Right atrium auricular region (tissue), 2 donors: ENCODE measurements at places on chromosomes 16 and 17. TPM values are rescaled to one million over a fixed set of nuclear protein-coding genes. Genes with fewer than 3 reads are reported as not detected.

CHMP1A gene
- total RNA-seq = 39.0 TPM

RASL10B gene
- 61.9 TPM for total RNA-seq

PDILT gene
- total RNA-seq = not detected

RGS9 gene
- total RNA-seq = 6.9 TPM

MYH8 gene
- total RNA-seq = not detected

RABEP1 gene
- 34.1 TPM for total RNA-seq

SLC52A1 gene
- total RNA-seq = not detected

KIF19 gene
- total RNA-seq = not detected

SMIM5 gene
- 6.4 TPM for total RNA-seq

ABCA5 gene
- 10.3 TPM for total RNA-seq

CTRB1 gene
- total RNA-seq = not detected

KRTAP9-6 gene
- not detected for total RNA-seq

DNA sequence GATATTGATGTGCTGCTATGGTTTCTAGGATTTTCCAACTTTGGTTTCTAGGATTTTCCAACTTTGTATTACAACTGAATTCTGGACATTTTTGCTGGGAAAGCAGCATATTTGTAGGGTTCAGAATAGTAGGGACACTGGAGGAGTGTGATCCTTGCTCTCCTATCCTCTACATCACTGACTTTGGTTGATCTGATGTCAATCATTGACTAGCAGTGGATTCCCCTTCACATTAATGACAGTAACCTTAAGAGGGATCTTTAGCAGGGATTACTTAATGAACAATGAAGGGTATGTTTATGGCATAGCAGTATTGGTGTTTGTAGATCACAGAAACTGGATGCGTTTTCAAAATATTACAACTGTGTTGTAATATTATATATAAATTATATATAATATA lies 67.4 kb downstream of the MAP2K4 start:
- DNase-seq = no peak

- DNase-seq = no peak
Measured at GRCh38 chr17:19538095-19539039, 4.7 kb downstream of the SLC47A1 start.

GRCh38 chr16:15493466-15494180 lies 59.2 kb downstream of the BMERB1 start:
- DNase-seq = no peak

- no peak for DNase-seq
Measured at GRCh38 chr17:8243827-8244226, 4.0 kb downstream of the CTC1 start.

- no peak for DNase-seq
Measured at GRCh38 chr17:41492351-41492750, 2.6 kb upstream of the KRT36 start.

DNA sequence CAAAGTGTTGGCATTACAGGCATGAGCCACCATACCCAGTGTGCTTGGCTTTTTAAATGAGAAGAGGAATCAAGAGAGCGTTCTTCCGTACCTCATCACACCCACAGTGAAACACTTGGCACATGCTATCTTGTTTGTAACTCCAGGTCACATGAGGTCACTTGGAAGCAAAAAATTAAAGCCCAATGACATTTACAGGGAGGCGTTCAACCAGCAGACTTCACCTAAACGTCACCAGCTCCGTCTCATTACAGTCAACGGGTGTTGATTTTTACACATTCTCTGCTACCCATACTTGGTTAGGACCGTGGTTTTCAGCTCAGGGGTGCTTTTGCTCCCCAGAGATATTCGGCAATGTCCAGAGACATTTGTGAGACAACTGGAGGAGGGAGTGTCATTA lies 127.0 kb downstream of the XYLT1 start:
- no peak for DNase-seq

GRCh38 chr17:80883831-80884735 lies 107.6 kb upstream of the CHMP6 start:
- no peak for DNase-seq

DNA sequence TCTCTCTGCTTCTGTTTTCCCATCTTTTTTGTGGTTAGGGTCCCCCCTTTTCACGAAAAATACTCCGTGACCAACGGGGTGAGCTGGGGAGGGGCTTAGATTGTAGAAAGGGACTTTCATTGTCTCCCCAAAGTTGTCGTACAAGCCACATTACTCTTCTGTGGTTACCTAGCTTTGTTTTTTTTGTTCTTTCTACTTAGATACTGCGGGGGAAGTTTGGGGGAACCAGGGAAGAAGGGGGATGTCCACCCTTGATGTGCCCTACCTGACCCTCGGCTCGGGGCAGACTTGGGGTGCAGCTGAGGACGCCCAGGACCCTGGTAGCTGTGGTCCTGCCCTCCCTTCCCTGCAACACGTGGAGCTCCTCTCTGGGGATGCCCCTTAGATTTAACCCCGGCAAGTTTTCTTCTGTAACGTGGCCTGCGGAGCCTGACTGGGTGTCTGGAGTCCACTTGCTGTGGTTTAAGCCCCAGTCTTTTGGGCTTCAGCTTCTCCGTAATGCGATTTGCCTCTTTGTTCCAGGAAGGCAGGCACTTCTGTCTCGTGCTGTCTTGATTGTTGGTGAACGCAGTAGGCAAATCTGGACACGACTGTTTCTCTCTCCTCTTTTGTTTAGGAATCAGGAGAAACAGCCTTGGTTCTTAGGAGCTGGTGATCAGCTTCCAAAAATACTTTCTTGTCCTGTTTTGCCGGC lies 892 bp downstream of the ABCC1 start:
- DNase-seq = no peak

DNA sequence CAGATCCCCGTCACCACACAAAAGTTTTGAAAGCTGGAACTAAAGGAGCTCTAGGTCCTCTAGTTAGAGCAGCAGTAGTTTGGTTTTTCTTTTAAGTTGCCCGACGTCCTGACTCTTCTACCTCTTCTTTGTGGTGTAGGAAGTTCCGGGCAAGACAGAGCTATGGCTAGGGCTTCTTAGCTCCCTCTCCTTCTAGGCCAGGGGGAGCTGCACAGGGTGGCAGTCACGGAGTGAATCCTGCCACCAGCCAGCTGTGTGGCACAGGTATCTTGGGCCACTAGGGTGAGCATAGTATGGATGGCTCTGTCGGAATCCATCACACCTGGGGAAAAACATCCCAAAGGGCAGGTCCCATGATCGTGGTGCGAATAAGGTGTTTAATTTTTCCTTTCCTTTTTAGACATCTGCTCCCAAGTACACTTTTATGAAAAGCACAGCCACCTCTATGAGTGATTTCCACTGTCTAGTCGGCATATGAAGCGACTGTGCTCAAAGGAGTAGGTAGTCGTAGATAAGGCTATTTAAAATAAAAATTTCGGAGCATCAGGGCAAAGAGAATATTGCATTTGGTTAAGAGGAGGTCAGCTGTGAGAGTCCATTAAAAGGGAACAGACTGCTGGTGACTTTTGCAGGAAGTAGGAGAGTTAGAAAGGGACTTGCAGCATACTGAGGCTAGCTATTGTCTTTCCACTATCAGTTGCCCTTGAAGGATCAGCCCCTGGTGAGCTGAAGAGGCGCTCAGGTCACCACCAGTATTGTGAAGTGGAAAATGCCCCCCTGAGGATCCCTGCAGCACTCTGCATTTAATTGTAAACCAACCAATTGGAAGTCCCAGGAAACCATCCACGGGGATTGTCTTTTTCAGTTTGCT lies 2.1 kb downstream of the PRKCA start:
- no peak for DNase-seq

- DNase-seq = no peak
Measured at GRCh38 chr17:31236137-31236536, 60.9 kb downstream of the OMG start.

- no peak for DNase-seq
Measured at GRCh38 chr16:11621920-11622651, 35.4 kb upstream of the LITAF start.

DNA sequence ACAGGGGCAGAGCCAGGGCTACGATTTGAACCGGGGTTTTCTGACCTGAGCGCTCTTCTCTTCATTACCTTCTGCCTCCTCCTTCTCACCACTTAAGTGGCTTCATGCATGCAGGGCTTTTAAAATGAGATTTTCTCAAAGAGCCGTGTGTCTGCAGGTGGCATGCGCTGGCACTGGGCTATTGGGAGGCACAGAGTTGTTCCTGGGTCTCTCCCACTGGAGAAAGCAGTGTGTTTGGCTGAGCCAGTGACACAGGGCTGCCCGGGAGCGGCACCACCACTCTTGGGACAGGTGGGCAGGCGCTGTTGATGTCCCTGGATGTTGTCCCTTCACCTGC lies 218.8 kb upstream of the CHMP6 start:
- DNase-seq = no peak

DNA sequence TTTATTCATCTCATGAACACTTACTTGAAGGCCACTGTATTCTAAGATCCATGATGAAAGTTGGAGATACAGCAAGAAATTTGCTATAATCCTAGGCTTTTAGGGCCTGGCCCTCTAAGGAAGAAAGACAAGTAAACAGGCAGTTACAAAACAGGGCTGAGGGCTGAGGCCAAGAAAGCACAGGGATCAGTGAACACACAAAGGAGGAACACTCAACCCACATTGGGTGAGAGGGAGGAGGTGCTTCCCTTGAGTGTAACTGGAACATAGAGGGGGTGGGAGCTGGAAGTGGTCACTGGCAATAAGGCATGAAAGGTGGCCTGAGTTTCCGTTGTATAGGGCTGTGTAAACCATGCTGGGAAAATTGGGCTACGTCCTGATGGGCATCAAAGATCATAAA lies 112.2 kb downstream of the ZNF18 start:
- peak; percentile 50 for DNase-seq

DNA sequence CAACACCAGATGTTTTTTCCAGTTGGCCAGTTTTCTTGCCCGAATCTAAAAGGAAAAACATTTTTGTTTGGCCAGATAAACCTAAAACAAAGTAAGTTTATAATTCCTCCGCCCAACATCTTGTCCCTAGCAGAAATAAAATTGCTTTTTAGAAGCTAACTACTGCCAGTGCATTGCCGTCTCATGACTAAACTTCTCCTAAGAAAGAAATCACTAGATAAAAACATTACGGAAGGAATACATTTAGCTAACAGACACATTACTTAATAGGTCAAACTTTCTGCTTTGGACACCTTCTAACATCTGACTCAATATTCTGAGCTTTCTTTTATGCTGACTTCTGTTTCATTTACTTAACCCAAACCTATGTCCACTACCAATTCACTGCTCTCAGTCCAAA lies 36.2 kb downstream of the FBXL20 start:
- no peak for DNase-seq

- DNase-seq = no peak
Measured at GRCh38 chr16:11708421-11708820, 34.2 kb downstream of the TXNDC11 start.

- DNase-seq = no peak
Measured at GRCh38 chr17:9419932-9420453, 155.6 kb downstream of the STX8 start.

DNA sequence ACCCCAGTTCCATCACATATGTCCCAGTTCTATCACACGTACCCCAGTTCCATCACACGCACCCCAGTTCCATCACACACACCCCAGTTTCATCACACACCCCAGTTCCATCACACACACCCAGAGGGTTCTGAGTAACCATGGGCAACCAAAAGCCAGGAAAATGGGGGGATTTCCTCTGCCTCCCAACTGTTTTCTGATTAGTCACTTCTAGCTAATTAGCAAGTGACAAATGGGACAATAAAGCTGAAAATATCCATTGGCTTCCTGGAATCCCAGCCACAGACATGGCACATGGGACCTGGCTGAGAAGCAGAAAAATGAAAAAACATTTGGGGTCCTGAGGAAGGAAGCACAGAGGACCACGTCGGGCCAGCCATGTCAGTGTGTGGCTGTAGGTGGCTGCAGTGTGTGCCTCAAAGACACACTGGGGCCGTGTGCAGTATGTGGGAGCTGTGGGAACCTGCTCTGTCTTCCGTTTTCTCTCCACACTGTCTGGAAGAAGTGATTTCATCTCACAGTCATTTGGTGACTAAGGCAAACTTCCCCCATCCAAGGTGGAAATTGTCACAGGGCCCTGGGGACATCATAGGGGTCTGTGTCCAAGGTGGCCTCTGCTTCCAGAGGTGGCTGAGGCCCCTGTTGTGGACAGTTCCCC lies 106.7 kb downstream of the CMIP start:
- no peak for DNase-seq

DNA sequence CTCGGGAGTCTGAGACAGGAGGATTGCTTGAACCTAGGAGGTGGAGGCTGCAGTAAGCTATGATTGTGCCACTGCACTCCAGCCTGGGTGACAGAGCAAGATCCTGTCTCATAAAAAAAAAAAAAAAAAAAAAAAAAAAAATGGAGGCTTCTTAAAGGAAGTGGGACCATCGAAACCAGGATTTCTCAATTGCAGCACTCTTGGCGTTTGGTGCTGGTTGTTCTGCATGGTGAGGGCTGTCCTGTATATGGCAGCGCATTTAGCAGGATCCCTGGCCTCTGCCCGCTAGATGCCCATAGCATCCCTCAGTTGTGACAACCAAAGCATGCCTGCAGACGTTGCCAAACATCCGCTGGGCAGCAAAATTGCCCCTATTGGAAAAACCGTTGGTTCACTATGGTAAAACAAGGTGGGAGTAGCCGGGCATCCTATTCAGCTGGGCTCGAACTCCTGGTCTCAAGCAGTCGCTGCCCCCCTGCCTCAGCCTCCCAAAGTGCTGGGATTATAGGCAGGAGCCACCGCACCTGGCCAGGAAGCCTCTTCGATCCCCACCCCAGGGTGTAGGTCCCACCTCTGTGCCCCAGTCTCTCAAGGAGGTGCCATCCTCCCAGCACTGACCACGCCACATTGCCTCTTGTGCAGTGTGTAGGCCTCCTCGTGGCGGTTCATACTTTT lies 6.5 kb upstream of the NPIPB7 start:
- no peak for DNase-seq
